SJSA1 (cell line): ENCODE measurements at places on chromosomes 7 and 10. TPM values are rescaled to one million over a fixed set of nuclear protein-coding genes. Genes with fewer than 3 reads are reported as not detected.

The PHKG1 gene
- total RNA-seq, result 0.21 and 0.50 TPM in 2 replicates

The AKR1C4 gene
- not detected in 2 replicates for total RNA-seq

The EVX1 gene
- not detected in 2 replicates for total RNA-seq

The OR2A5 gene
- not detected in 2 replicates for total RNA-seq

The ACSM6 gene
- total RNA-seq, result not detected in 2 replicates

The MYOZ1 gene
- not detected in 2 replicates for total RNA-seq

The SEMA4G gene
- total RNA-seq, result 0.42 and 0.88 TPM in 2 replicates

The HERPUD2 gene
- 9.4 and 13.2 TPM in 2 replicates for total RNA-seq

The PLAC9 gene
- total RNA-seq, result not detected in 2 replicates

The SMO gene
- total RNA-seq, result 11.5 and 14.3 TPM in 2 replicates

The PITX3 gene
- total RNA-seq, result not detected in 2 replicates

The AGR2 gene
- not detected in 2 replicates for total RNA-seq

The MEST gene
- 149 and 223 TPM in 2 replicates for total RNA-seq

The AEBP1 gene
- total RNA-seq, result not detected in 2 replicates

The NEURL1 gene
- total RNA-seq, result not detected in 2 replicates

The MYPN gene
- total RNA-seq, result under 0.01 and 0.39 TPM in 2 replicates

The TMEM270 gene
- not detected in 2 replicates for total RNA-seq

The HOXA7 gene
- total RNA-seq, result 0.09 and 2.9 TPM in 2 replicates

The VAX1 gene
- not detected in 2 replicates for total RNA-seq

The CACNA2D1 gene
- 27.3 and 31.6 TPM in 2 replicates for total RNA-seq

The OAT gene
- total RNA-seq, result 112 and 119 TPM in 2 replicates

The DDC gene
- total RNA-seq, result not detected in 2 replicates

The PLAU gene
- total RNA-seq, result 4.7 and 6.0 TPM in 2 replicates

The CDH23 gene
- total RNA-seq, result 0.16 and 0.37 TPM in 2 replicates

The CYP17A1 gene
- total RNA-seq, result not detected in 2 replicates

The ASL gene
- 37.4 and 57.3 TPM in 2 replicates for total RNA-seq

The CTTNBP2 gene
- total RNA-seq, result not detected in 2 replicates

The ITGB8 gene
- total RNA-seq, result 1.3 and 3.6 TPM in 2 replicates

The TRIM50 gene
- total RNA-seq, result not detected in 2 replicates

The CLDN3 gene
- total RNA-seq, result not detected in 2 replicates

The FXYD4 gene
- total RNA-seq, result not detected in 2 replicates

The C10orf95 gene
- not detected in 2 replicates for total RNA-seq

The WIPF3 gene
- total RNA-seq, result not detected in 2 replicates

The ERVW-1 gene
- not detected in 2 replicates for total RNA-seq

The CALN1 gene
- not detected in 2 replicates for total RNA-seq

The RADIL gene
- 0.24 TPM in 1 of 2 replicates, not detected in the other for total RNA-seq

The OR6B1 gene
- not detected in 2 replicates for total RNA-seq

The RET gene
- not detected in 2 replicates for total RNA-seq

The IKZF1 gene
- not detected in 2 replicates for total RNA-seq

The CPED1 gene
- 46.6 and 64.8 TPM in 2 replicates for total RNA-seq

The DTX2 gene
- total RNA-seq, result 8.2 and 17.5 TPM in 2 replicates

The CYP3A7 gene
- total RNA-seq, result not detected in 2 replicates

The CWF19L1 gene
- total RNA-seq, result 42.6 and 63.5 TPM in 2 replicates

The BMPER gene
- 1.3 and 2.8 TPM in 2 replicates for total RNA-seq

The PPP1R17 gene
- total RNA-seq, result not detected in 2 replicates

The MYO3A gene
- not detected in 2 replicates for total RNA-seq

The CDNF gene
- total RNA-seq, result 0.29 and 0.38 TPM in 2 replicates
